NB4 (cell line): ENCODE measurements at places on chromosomes 5 and 9.

DNA sequence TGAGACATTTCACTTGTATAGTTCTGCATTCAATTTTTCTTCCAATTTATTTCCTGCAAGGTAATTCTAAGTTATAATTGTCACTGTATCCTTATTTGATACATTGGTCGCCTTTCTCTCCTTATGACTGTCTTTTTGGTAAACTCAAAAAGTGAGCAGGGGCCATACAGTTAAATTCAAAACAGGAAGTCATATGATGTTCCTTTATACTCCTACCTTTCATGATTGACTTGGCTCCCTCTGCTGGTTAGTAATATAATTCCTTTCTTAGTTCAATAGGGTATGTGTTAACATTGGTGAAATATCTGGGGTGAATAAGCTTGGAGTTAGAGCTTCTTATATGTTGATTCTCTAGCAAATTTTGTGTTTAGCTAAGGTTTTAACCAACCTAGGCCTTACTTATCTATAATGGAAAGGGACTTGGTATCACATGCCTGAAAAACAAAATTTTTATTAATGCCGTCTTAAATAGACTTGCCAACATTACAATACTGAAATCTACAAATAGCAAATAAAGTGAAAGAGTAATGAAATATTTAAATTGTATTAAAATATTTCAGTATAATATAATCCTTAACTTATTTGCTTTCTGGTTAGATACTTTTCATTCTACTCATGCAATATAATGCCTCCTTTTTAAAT is 6.0 kb upstream of the NIPBL start:
- DNase-seq = peak; percentile 85

DNA sequence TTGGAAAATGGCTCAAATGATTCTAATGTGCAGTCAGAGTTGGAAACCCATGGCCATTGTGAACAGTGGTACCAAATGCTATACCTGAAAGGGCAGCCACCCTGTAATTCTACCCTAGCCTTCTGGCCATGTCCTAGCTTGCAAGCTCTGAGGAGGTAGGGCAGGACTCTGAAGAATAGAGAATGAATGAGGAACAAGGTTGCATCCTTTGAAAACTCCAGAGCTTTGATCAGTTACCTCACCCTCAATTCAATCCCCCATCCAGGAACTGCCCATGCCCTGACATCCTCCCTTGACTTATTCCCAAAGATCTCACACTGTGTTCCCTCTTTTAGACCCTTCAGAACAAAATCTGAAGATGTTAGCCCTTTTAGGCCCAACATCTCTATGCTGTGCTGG is 17.8 kb upstream of the ERMP1 start:
- DNase-seq = peak; percentile 29

DNA sequence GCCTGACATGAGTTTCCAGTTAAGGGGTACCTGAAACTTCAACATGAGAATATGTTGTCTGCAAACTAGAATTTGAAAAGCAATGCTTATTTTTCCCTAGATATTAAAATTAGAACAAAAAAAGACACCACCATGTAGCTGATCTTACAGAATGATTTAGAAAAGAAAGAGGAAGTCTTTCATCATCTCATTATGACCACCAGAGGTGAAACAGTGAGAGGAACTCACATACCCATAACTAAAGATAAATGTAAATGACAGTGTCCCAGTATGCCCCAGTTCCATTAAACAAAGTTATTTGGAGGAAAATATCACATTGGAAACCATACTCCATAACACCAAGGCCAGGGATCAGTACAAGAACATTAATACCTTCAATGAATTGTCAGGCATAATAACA is 6.9 kb downstream of the TAF7 start:
- DNase-seq = peak; percentile 41

GRCh38 chr9:69253057-69253456 is 72.0 kb upstream of the ENTREP1 start:
- no peak for DNase-seq

GRCh38 chr9:95124582-95125367 is 192.7 kb downstream of the FANCC start:
- DNase-seq = no peak

DNA sequence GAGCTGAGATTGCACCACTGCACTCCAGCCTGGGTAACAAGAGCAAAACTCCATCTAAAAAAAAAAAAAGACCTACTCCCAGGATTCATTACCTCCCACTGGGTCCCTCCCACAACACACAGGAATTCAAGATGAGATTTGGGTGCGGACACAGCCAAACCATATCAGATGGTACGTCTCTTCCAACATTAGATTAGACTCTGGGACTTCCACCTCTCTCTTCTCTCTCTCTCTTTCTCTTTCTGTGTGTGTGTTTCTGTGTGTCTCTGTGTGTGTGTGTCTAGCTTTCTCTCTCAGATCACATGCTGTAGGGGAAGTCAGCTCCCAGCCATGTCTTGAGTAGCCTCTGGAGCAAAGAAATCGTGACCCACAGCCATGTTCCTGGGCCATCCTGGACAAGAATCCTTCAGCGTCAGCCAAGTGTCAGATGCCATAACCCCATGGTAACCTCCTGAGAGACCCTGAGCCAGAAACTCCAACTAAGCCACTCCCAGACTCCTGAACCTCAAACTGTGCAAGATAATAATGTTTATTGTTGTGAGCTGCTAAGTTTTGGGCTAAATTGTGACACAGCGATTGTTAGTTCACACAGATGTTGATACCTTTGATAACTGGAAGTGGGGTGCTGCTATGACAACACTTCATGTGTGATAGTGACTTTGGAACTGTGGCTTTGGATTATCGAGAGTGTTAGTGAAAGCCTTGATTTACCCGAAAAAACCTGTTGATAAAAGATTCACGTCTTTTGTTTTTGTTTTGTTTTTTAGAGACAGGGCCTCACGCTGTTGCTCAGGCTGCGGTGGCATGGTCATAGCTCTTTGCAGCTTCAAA is 4.1 kb upstream of the CMBL start:
- no peak for DNase-seq

GRCh38 chr9:81053298-81054025 is 635.9 kb downstream of the TLE1 start:
- DNase-seq = no peak

- DNase-seq = no peak
These were observed 373.5 kb downstream of the DTWD2 start for GRCh38 chr5:118614731-118615456.

GRCh38 chr5:171945476-171945875 is 61.0 kb downstream of the FBXW11 start:
- no peak for DNase-seq

GRCh38 chr9:128495804-128496417 is 8.6 kb upstream of the GLE1 start:
- DNase-seq = no peak

DNA sequence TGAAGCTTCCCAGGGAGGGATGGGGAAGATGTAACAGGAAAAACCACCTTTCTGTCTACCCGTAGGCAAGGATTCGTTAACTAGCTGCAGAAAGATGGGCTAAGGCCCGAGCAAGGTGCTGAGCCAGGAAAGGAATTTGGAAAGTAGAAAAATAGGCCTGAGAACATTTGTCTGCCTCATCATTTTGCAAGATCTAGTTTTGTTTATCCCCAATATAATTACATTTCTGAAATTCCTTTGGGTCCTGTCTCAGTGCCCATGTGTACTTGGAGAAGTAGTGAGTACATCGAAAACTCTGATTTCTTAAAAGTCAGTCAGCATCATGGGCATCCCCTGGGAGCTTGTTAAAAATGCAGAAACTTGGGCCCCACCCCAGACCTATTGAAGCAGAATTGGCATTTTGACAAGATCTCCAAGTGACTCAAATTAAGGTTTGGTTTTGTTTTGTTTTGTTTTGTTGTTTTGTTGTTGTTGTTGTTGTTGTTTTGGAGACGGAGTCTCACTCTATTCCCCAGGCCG is 52.1 kb upstream of the CEMIP2 start:
- no peak for DNase-seq

GRCh38 chr5:174188295-174188694 is 142.8 kb downstream of the NSG2 start:
- DNase-seq = peak; percentile 11

DNA sequence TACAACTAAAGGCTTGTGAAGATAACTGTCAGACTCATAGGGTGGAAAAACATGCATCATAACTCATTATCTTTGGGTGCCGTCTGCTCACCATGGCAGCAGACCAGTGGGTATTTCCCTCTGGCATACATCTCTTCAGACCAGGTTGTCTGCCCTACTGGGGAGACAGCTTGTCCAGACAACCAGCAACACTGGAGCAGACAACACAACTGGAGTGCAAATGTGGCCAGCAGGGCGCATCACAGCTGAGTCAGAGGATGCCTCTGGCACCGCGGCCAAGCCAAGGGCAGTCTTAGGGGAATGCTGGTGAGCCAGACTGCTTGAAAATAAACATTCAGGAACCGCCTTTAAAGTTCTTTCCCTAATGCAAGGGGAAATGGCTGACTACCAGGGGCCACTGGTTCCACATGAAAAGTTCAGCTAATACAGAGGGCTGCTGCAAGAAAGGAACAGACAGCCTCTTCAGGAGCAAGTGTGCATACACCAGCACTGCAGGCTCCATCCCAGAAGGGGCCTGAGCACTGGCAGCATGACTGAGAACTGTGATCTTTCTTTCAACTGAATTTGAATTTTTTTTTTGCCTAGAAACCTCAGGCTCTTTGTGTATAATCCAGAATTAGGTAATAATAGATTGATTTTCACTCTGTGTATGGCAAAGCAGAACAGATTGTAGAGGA is 77.3 kb downstream of the MAMDC2 start:
- no peak for DNase-seq

GRCh38 chr5:66701244-66701643 is 105.1 kb downstream of the MAST4 start:
- no peak for DNase-seq

GRCh38 chr5:167057665-167058064 is 1233.8 kb upstream of the WWC1 start:
- DNase-seq = no peak

DNA sequence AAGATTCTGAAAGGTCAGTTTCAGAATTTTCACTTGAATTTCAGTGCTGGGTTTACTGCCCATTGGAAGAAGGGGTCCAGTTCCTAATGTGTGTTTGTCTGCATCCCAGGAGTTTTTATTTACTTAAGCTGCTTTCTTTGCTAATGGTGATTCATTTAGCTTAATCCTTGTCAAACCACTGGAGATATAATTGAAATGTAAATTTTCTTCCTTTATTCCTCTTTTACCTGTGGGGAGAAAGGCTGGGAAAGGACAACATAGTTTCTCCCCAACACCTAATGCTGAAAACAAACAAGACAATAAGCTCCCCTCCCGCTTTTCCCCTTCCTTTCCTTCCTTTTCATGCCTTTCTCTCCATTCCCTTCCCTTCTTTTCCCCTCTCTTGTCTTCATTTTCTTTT is 185.8 kb downstream of the KCTD16 start:
- no peak for DNase-seq

- no peak for DNase-seq
These were observed 8.9 kb upstream of the ACTBL2 start for GRCh38 chr5:57491369-57491965.

DNA sequence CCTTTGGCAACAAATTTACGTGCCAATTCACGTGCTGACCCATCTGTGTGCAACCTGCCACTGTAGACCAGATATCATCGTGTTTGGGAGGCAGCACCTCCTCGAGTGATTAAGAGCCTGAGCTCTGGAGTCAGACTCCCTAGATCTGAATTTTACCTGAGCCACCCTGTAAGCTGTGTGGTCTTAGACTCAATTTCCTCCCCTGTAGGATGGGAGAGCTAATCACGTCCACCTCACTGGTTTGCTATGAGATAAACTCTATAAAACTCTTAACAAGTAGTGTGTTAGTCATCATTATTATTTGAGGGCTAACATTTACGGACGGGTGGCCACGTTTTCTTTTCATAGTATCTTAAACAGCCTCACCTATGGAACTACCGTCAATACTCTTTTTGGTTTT is 220.0 kb upstream of the ADAMTSL1 start:
- DNase-seq = no peak

- DNase-seq = peak; percentile 12
These were observed 577.7 kb downstream of the EBF1 start for GRCh38 chr5:158521995-158522394.

DNA sequence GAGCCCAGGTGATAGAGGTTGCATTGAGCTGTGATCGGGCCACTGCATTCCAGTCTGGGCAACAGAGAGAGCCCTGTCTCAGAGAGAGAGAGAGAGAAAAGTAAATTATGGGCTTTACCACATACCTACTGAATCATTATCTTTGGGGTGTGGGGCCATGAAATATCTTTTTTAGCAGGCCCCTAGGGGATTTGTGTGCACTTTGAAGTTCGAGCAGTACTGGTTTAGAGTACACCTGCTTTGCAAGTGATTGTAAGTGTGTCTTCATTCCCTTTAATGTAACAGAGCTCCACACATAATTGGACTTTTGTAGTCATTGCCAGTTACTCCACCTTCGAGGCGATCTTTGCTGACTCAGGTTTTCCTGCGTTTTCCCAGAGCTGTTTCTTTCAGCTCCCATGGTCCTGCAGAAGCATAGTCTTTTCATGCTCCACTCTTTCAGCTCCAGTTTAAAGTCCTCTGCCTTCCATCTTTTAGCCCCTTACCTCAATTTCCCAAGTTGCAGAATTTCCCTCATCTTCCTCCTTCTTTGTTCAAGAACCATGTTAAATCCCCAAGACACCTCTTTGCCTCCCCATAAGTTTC is 24.0 kb upstream of the FRMPD1 start:
- no peak for DNase-seq

DNA sequence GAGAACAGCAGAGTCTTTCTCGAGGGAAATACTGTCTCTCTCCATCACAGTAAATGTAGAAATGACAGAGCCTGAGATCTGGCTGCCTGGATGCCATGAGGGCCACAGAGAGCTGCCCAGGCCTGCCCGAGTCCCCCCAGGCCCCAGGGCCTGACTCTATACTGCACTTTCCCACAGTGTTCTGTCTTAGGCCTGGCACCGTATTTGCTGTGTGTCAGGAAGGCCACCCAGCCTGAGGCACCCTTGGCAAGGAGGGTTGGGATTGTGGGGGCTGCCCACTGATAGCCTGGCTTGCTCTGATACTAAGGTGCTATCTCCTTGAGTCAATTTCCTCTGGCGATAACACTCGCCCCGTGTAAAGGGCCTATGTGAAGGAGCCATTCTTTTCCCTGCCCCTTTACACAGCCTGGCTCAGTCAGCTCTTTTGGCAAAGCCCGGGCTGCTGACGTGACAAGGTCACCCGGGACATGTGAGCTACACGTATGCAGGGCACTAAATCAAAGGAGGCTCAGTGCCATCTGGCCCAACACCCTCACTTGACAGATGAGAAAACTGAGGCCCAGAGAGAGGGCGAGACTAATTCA is 630.1 kb upstream of the KLF4 start:
- no peak for DNase-seq

DNA sequence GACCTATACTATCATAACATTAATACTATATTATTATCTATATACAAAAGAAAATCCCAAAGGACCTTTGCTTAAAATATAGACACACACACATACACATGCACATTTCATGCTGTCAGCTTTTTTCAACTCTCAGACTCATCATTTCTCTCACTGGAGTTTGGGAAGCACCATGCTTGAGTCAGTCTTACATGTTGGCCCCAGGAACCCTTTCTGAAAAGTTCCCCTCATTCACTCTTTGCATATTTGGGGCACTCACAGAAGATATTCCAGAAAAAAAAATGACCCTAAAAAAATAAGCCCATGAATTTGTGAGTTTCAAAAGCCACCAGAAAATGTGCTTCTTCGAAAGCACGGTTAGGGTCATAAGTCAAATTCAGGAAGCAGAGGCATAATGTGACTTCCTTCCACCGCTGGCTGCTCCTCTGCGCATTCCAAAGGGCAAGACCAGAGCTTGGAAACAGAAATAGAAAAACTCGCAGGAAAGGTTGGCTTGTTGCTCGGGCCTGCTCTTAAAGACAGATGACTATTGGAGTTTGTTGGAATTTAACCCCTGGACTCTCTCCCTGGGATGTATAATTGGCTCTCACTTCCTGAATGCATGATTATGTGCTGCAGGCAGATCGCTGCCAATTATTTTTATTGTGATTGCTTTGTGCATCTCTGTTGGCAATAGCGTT is 129.7 kb upstream of the IQGAP2 start:
- DNase-seq = no peak
